ENCODE measurements at places on chromosomes 7 and 10. TPM values are rescaled to one million over a fixed set of nuclear protein-coding genes. Genes with fewer than 3 reads are reported as not detected.

DNA sequence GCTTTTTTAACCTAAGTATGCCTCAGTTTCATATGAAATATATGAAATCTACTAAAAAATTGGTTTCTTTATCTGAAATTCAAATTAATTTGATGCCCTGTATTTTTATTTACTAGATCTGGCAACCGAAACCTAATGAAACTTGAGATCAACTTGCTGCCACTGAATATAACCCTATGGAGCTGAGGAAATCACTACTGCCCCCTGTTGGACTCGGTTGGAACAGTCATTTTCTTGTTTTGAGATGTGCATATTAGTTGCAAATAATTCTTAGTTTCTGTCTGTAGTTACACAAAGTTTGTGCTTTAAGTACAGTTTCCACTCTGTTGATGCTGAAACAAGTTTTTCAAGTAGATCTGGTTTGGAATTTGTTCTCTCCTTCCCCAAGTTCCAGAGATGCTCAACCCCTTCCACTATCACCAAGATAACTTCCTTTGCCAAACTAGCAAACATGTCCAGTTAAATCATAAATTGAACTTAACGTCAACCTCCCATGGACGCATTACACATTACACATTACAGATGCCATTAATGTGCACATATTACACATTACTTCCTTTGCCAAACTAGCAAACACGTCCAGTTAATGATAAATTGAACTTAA, 22.2 kb upstream of the EXOC4 start:
- DNase-seq, result peak; percentile 36
- no peak overlapping the region for H3K4me3 ChIP-seq
- no peak overlapping the region for H3K27ac ChIP-seq
- H3K27me3 ChIP-seq, result no peaks in the 10 kb centered on the region

The SPAM1 gene
- polyA plus RNA-seq, result not detected

DNA sequence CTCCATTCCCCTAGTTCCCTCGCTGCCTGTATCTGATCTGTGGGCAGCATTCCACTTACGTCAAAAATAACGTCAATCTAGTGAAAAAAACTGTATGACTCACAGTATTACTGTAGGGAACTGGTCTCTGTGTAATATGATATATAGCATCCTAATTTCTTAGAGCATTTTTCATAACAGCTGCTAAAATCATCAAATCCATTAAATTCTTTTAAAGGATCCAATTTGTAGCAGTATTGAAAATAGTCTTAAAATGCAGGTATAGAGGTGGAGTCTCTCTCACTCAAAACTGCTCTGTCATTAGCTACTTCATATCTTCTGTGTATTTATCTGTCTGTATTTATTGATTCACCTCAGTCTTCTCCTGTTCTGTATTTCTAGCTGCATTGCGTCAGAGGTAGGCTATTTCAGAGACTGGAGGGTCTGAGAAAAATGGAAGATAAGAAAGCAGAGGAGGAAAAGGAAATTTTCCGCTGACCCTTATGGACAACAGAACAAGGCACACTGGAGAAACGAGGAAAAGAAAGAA, 59.9 kb downstream of the PON1 start:
- no peaks in the 10 kb centered on the region for H3K4me1 ChIP-seq
- no peak for DNase-seq
- no peak overlapping the region for H3K27ac ChIP-seq
- H3K36me3 ChIP-seq, result 0 out of 3 replicates have a peak, but pooled peaks cover 6% of the 10 kb centered on the region
- H3K27me3 ChIP-seq, result no peaks in the 10 kb centered on the region
- H3K4me3 ChIP-seq, result no peak overlapping the region

DNA sequence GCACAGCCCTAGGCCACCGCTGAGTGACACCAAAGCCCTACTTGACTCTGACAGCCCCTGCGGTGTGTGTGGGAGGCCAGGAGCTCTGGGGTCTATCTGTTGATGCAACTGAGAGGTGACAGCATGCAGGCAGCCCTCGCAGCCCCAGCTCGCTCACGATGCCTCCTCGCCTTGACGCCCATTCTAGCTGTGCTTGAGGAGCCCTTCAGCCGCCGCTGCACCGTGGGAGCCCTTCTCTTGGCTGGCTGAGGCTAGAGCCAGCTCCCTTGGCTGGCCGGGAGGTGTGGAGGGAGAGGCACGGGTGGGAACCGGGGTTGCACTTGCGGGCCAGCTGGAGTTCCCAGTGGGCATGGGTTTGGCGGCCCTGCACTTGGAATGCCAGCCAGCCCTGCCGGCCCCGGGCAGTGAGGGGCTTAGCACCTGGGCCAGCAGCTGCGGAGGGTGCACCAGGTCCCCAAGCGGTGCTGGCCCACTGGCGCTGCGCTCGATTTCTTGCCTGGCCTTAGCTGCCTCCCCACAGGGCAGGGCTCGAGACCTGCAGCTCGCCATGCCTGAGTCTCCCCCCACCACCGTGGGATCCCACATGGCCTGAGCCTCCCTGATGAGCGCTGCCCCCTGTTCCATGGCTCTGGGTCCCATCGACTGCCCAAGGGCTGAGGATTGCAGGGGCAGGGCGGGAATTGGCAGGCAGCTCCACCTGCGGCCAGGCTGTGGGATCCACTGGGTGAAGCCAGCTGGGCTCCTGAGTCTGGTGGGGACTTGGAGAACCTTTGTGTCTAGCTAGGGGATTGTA, 31.6 kb upstream of the POM121L12 start:
- no peak for DNase-seq
- no peaks in the 10 kb centered on the region for H3K27me3 ChIP-seq
- H3K36me3 ChIP-seq, result no peaks in the 10 kb centered on the region
- no peaks in the 10 kb centered on the region for H3K4me1 ChIP-seq
- no peak overlapping the region for H3K4me3 ChIP-seq

The KCNH2 gene
- 0.12 TPM for polyA plus RNA-seq

DNA sequence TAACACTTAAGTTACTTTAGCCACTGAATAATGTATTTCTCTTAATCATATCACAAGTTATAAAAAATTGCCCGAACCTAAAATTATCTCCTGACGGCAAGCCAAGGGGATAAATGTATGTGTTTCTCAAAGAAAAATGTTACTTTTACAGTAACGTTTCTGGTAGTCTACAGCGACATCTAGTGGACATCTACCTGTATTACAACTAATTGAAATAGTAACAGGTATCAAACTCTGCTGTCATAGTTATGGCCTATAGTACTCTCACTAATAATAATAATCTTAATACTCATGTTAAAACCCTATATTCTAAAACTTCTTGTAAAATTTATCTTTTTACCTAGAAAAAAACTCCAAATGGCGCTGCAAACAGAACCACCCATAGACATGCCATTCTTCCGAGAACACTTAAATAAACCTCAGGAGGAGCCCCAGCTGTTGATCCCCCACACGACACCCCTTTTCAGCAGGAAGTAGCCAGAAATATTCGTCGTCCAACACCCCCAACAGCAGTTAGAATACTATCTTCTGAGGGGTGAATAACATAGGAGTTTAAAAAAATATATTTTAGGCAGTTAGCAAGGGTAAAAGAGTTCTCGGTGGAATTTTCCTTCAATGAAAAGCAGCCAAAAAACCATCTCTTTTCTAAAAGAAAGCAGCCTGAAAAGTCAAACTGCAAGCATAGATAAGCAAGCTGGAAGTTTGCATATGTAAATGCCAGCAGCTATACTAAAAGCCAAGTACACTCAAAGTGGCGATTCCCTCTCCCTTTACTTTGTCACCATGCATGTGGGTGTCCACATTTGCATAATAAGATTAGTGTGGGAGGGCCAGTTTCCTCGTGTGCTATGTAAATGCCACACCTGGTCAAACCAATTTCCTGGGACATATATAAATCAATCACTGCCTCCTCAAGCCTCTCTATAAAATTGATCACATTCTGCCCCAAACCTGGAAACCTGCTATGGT, 40.5 kb upstream of the ZNF107 start:
- H3K27ac ChIP-seq, result no peak overlapping the region
- H3K27me3 ChIP-seq, result no peaks in the 10 kb centered on the region
- H3K36me3 ChIP-seq, result no peaks in the 10 kb centered on the region
- no peak overlapping the region for H3K4me3 ChIP-seq
- DNase-seq, result no peak
- H3K4me1 ChIP-seq, result peaks cover 39% of the 10 kb centered on the region

GRCh38 chr7:415646-416525, 103.8 kb downstream of the PDGFA start:
- H3K36me3 ChIP-seq, result no peaks in the 10 kb centered on the region
- no peak overlapping the region for H3K27ac ChIP-seq
- H3K4me1 ChIP-seq, result no peaks in the 10 kb centered on the region
- no peak overlapping the region for H3K4me3 ChIP-seq
- H3K27me3 ChIP-seq, result peaks cover 11% of the 10 kb centered on the region
- DNase-seq, result no peak

GRCh38 chr7:135970682-135971365, 6.3 kb downstream of the MTPN start:
- no peak overlapping the region for H3K27ac ChIP-seq
- H3K4me3 ChIP-seq, result no peak overlapping the region
- H3K4me1 ChIP-seq, result peaks cover 27% of the 10 kb centered on the region

DNA sequence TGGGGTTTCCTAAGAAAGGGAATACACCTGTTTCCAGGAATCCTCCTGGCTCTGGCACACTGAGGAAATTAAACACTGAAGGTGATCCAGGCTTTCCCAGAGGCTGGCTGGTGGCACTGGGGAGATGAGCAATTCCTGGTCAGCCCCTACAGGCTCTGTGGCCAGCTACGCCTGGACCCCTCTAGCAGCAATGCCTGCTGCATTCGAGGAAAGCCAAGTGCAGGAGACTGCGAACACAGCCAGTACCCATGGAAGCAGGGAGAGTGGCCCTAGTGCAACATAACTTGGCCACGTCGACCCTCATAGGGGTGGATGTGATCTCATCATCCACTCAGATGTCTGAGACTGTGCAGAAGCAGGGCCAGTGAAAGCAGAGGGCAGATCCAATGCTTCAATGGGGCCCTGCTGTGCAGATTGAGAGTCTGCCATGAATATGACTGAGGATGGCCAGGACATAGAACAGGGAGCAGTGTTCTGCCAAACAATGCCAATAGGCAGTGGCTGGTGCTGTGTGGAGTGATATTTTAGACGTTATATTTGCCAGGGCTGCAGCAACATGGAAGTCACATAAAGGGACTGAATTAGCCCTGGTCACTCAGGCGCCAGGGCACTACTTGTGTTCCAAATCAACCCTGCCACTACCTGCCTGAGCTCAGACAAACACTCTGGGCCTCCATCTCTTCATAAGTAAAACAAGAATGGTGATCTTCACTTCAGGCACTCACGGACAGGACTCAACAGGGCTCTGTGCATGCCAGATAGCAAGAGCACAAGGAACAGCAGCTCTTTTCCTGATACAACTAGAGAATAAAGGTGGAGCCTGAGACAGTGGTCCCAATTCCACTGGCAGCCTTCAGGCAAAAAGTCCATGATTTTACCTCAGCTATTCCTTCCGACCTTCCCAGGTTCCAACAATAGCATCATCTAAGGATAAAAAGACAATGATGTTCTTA, 2.4 kb downstream of the ZNF488 start:
- no peaks in the 10 kb centered on the region for H3K36me3 ChIP-seq
- H3K27ac ChIP-seq, result no peak overlapping the region
- no peak for DNase-seq
- H3K4me1 ChIP-seq, result peaks cover 32% of the 10 kb centered on the region
- H3K27me3 ChIP-seq, result peaks cover 3% of the 10 kb centered on the region
- H3K4me3 ChIP-seq, result no peak overlapping the region

The HOXA7 gene
- 0.10 TPM for polyA plus RNA-seq

DNA sequence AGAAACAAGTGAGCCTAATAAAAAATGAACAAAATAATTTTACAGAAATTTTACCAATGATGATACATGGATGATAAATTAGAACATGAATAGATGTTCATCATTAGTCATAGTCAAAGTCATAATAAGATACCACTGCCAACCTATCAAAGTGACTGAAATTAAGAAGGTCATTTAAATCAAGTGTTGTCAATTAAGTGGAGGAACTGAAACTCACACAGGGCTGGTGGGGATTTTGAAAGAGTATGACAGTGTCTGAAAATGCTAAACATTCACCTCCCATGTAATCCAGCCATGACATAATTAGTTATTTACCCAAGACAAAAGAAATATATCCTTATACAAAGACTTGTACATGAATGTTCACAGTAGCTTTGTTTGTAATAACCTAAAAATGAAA, 57.1 kb upstream of the DYNC1I1 start:
- no peak for DNase-seq
- H3K4me1 ChIP-seq, result no peaks in the 10 kb centered on the region
- no peaks in the 10 kb centered on the region for H3K27me3 ChIP-seq
- H3K27ac ChIP-seq, result no peak overlapping the region
- no peak overlapping the region for H3K4me3 ChIP-seq

The PYROXD2 gene
- 10.7 TPM for polyA plus RNA-seq

DNA sequence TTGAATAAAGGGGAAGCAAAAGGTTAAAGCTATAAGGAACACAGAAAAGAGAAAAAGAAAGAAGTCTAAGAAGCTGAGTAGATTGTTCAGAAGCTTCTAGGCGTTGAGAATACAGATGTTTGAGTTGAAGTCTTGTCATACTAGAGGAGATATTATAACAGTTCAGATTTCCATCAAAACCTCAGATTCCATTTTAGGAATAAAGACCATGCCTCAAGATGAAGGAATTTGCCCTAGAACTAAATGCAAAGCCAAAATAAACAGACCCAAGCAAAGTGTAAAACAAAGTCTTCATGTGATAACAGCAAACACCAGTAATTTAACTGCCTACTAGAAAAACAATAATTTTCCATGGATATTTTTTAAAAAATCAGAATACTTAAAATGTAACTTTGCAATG, 476.5 kb upstream of the POT1 start:
- no peaks in the 10 kb centered on the region for H3K4me1 ChIP-seq
- no peaks in the 10 kb centered on the region for H3K36me3 ChIP-seq
- DNase-seq, result no peak
- H3K4me3 ChIP-seq, result no peak overlapping the region
- H3K27me3 ChIP-seq, result no peaks in the 10 kb centered on the region
- no peak overlapping the region for H3K27ac ChIP-seq

The CFAP70 gene
- polyA plus RNA-seq, result 0.33 TPM

The NEUROD6 gene
- not detected for polyA plus RNA-seq

The CPED1 gene
- polyA plus RNA-seq, result 8.1 TPM

GRCh38 chr7:1029637-1030443, 14.5 kb upstream of the GPR146 start:
- peaks cover 2% of the 10 kb centered on the region for H3K36me3 ChIP-seq
- no peak for DNase-seq
- H3K4me1 ChIP-seq, result peaks cover 29% of the 10 kb centered on the region
- H3K27me3 ChIP-seq, result no peaks in the 10 kb centered on the region
- H3K27ac ChIP-seq, result peak overlapping the region; percentile 68

The PDK4 gene
- polyA plus RNA-seq, result 0.04 TPM

The TDRD1 gene
- not detected for polyA plus RNA-seq

The SPDYE16 gene
- polyA plus RNA-seq, result not detected
